ENCODE measurements at places on chromosomes 7 and 10.

GRCh38 chr10:62911210-62911963, 95.2 kb upstream of the EGR2 start:
- DNase-seq, result no peak

DNA sequence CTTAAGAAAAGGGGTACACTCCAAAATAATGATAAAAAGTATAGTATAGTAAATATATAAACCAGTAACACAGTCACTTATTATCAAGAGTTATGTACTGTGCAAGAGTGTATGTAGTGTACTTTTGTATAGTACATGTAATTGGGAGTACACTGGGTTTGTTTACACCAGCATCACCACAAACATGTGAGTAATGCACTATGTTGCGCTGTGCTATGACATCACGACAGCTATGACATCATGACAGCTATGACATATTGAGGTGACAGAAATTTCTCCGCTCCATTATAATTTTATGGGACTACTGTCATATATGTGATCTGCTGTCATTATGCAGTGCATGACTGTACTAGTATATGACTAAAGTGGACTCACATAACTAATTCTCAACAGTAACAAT, 84.6 kb downstream of the KMT2C start:
- DNase-seq, result no peak

DNA sequence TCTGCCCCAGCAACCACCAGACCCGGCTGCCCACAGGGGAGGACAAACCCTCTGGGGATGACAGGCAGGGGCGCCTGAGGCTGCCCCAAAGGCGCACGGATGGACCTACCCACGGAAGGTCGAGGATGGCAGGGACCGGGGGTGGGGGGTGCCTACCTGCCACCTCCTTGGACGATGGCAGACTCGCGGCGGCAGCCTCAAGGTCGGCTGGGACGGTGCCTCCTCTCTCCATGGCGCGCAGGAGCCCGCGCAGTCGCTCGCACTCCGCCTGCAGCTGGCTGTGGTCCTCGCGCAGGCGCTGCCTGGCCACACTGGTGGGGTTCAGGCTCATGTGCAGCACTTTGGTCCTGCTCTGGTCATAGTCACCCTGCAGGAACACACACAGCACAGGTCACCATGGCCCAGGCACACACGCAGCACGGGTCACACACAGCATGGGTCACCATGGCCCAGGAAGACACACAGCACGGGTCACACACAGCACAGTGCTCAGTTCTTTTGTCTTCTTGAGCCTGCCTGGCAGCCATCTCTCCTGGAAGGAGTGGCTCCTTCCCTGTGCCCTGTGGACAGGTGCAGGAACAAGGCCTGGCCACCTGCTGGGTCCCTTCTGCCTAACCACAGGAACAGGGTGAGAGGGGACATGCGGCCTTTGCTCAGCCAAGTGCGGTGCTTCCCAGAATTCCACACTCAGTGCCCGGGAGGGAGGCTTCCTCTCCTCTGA, 266.6 kb downstream of the ELFN1 start:
- peak; percentile 74 for DNase-seq

- DNase-seq, result no peak
Measured at GRCh38 chr10:91592266-91592975, 40.5 kb downstream of the PPP1R3C start.

DNA sequence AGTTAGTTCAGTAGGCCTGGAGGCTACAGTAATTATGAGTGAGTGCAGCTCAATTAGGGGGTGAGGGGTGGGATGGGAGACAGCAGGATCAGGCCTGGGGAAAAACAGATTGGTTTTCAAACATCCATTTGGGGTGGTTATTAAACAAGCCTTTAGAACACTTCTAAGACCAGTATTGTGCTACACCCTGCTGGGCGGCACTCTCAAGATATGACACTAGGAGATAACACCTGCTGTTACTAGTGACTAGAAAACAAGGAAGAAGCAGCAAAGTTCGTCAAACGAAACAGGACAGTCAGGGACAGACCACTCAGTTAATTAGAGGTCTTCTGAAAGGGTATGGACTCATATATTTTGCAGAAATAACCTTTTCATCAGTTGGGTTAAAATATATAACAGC, 353.6 kb downstream of the PTEN start:
- DNase-seq, result no peak
